ENCODE measurements at places on chromosomes 7 and 10.
A peak's percentile ranks its signal among the peaks of the same experiment; 100 is the strongest.

DNA sequence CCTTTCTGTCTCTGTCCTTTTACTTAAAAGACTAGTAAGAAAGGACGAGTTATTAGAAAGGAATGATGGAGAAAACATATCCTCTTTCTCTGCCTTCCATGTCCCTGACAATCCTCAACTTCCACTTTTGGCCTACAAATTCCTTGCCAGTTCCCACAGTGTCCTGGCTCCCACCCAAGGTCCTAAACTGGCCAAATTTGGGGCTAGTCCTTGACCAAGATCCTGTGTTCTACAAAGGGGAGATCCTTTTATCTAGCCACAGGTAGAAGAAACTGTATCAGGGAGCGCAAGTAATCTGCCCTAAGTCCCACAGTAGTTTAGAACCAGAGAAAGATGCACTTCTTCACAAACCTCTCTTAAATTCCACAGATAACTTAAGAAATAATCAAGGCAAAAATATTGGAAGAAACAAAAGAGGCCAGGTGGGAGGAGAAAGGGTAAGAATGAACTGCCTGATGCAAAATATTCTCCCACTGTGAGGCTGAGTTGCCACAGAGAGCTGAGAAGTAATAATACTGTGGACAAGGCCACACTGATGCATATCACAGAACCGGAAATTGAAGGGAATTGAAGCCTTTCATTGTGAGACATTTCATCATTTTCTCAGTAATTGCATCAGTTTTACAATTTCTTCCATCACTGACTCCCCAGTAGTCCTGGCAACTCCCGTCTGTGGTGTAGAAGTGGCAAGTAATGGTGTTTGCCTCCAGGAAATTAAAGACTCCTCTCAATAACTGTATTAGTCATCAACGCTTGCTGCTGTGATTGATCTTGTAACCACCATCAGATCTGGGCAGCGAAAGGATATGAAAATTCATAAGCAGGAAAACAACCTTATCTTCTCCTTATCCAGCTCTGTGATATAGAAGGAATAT is 47.2 kb downstream of the DNAJC12 start:
- no peak for DNase-seq

- DNase-seq, result no peak
Measured at GRCh38 chr7:87234949-87235348, 15.4 kb upstream of the TMEM243 start.

DNA sequence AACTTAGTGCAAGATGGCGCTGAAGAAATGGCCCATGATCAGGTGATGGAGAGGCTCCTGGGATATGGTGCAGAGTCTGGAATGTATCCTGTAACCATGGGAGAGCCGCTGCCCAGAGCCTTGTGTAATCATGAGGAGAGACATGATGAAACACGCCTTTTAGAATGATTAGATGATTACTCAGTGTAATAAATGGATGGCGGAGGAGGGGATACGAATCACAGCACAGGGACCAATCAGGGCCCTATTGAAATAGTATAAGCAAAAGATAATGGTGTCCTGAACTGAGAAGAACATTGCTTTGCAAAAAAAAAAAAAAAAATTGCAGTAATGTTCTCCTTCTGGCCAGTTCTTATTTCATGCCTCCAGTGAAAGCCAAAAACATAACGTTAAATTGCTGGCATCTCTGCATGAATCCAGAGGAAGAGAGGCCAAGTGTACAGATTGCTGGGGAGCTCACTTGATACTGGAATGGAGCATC is 668.5 kb upstream of the AUTS2 start:
- DNase-seq, result no peak

- peak; percentile 62 for DNase-seq
Measured at GRCh38 chr7:20784388-20785156, 2.1 kb downstream of the SP8 start.

DNA sequence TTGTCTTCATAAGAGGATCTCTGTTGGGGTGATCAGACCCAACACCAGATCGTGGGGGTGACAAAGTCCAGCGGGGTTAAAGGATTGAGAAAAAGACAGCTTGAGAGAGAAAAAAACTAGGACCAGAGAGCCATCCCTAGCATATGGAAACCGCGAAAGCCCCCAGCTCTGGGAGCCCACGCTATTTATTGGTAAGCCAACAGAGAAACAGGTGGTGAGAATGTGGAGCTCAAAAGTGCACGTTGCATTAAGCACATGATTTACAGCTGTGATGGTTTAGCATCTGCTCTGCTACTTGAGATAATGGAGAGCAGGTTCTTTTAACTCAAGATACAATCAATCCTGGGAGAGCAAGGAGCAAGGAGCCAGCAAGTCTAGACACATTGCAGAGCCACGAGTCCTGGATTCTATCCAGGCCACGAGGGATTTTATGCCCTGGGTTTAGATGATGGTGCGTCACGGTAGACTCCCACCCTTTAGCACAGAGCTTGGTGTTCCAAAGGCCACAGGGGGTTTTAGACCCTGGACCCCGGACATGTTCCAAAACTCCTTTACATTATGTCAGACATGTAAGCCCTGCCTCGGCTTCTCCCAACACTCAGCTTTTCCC is 755.2 kb upstream of the SORCS1 start:
- no peak for DNase-seq

DNA sequence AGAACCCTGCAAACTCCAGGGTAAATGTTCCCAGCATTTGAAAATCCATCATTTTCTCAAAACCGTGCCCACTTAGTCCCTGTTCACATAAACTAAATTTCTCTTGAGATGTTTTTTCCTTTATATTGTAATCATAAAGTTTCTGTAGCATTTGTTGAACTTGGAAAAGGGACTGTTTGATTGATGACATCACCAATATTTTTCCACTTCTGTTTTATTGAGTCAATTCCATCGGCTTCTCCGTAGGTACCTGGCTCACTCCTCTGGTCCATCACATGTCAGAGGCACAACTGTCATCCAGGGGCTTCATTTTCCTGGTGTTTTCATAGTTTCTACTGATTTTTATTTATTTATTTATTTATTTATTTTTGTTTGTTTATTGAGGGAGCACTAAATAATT is 462.5 kb upstream of the PFKP start:
- no peak for DNase-seq

GRCh38 chr7:28588602-28589001 is 176.3 kb downstream of the CREB5 start:
- DNase-seq, result no peak

DNA sequence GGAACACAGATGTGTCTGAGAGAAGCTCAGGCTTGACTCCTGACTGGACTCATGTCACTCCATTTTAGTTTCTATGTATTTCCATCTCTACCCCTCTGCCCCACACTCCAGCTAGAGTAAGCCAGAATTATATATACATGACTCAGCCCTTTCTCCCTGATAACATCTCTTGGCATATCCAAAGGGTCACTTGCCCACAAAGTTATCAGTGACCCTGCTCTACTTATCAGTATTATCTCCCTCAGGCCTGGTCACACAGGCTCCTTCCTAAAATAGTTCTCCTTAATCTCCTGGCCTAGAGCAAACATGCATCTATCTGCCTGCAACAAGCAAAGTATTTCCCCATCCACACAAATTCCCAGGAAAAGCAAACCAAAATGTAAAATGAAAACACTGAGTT is 598.3 kb downstream of the SUGCT start:
- no peak for DNase-seq

All from NCI-H1105 (cell line).